Fibroblast of the aortic adventitia (primary cell): ENCODE measurements at places on chromosomes 3 and 15. TPM values are rescaled to one million over a fixed set of nuclear protein-coding genes. Genes with fewer than 3 reads are reported as not detected.

GRCh38 chr3:123406598-123406997 lies 42.3 kb downstream of the ADCY5 start:
- no peak for DNase-seq

- peak; percentile 100 for DNase-seq
Measured at GRCh38 chr3:134464064-134464688, 21.6 kb downstream of the ANAPC13 start.

- no peak for DNase-seq
Measured at GRCh38 chr15:73748730-73749129, 4.4 kb downstream of the INSYN1 start.

DNA sequence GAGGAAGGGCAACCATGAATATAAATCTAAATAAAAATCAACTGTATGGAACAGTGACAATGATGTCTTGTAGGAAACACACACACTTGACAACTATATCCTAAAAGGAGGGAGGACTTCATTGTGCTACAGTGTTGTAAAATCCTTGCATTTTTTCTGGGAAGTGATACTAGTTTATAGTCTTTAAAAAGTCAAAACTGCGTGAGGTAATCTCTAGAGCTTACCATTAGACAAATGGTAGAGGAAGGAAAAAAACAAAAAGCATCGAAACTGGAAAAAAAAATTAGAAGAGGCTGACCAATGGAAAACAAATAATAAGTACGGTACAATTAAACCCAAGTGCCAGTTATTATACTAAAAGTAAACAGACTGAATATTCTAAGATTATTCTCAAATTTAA lies 38.7 kb downstream of the CHSY1 start:
- DNase-seq: no peak

DNA sequence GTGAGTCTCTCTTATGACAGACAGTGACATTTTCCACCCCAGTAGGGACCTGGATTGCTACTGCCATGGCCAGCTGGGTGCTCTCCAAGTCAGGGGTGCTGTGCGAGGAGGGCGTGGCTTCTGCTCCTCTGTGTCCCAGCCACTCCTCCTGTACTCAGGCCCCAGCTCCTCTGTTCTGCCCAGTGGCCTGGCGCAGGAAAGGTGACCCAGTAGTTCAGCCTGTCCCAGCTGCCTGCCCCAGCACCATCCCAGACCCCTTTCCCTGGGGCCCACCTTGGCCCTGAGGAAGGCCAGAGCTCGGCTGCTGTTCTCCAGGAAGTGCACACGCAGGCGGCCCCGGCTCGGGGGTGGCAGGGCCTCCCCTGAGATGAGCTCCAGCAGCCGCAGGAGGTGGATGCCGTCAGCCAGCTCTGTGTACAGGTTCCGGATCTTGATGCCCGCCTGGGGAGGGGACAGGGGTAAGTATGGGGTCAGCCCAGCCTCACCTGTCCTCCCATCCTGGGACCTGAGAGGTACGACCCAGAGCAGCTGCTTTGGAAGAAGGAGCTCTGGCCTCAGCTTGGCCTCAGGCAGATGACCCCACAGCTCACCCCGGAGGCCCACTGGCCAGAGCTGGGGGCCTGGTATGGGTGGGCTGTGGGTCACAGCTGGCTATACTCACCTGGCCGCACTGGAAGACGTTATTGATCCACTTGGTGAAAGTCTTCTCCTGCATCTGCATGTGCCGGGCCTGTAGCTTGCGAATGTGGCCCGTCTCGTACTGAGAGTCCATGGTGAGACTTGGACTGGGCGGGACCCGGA lies 1.0 kb downstream of the SPTBN5 start:
- DNase-seq: no peak

GRCh38 chr15:101136381-101137268 lies 115.2 kb downstream of the CHSY1 start:
- no peak for DNase-seq

DNA sequence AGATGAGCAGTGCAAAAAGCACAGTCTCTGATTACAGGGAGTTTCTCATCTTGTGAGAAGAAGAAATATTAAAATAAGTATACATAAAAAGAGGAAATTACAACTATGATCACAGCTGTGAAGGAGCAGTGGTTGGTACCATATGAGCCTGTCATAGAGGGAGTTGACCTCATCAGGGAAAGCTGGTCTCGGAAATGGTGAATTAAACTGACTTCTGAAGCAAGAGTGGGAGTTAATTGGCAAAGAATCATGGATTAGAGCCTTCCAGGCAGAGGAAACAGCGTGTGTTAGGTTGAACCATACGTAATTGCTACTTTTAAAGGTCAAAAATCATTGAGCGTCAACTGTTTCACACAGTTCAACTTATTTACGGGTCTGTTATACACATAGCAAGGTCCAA lies 539.1 kb downstream of the EDEM1 start:
- DNase-seq: no peak

- no peak for DNase-seq
Measured at GRCh38 chr3:19046440-19046839, 101.9 kb upstream of the KCNH8 start.

GRCh38 chr3:152289708-152290107 lies 21.0 kb downstream of the MBNL1 start:
- DNase-seq: no peak

DNA sequence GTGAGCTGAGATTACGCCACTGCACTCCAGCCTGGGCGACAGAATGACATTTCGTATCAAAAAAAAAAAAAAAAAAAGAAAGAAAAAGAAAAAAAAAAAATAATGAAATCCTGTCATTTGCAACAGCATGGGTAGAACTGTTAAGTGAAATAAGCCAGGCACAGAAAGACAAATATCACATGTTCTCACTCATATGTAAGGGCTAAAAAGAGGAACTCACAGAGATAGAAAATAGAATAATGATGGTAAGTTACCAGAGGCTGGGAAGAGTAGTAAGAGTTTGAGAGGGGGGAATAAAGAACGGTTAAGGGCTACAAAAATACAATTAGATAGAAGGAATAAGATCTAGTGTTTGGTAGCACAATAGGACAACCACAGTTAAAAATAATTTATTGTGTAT lies 19.7 kb downstream of the DENND6A start:
- no peak for DNase-seq

DNA sequence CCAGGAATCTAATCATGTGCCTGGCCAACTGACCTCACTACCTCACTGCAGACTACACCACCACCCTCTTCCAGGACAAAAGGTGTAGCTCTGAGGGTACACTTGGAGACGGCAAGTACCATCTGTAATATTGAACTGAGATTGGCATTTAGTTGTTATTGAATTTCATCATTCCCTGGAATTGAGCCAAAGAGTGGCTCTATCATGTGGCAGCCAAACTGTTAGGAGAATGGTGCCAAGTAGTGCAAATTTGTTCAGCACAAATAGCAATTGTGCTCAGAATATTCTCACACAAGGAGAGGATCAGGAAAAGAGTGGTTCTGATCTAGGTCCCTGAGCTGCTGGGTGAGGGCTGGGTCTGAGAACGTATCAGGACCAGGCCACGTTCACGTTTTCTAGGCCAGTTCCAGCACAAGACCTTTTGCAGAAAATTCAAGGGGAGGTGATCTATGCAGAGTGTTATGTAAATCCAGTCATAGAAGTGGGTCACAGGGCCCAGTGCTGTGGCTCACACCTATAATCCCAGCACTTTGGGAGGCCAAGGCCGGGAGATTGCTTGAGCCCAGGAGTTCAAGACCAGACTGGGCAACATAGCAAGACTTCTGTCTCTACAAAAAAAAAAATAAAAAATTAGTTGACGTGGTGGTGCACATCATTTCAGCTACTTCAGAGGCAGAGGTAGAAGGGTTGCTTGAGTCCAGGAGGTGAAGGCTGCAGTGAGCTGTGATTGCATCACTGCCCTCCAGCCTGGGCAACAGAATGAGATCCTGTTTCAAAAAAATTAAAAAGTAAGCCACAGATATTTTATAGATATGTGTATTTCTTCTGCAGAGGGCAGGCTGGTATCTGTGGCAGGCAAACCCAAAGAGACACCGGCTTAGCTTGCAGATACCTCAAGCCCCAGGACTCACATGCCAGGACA lies 31.9 kb upstream of the CFAP161 start:
- DNase-seq: no peak

DNA sequence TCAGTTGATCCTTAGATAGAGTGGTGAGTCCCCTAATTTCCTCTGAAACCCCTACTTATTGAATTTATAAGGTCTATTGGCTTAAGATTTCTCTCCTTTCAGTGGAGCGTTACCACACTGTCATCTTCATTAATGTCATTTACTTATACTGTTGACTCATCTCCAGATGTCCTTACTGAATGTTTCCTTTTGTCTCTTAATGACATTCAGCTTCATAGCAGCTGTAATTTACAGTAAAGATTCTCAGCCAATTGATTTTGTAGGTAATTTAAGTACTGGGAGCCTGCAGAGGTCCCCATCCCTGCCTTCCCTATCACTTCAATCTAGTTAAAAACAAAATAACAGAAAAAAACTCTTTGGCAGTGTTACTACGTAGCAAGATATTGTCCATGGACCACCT lies 18.8 kb downstream of the STX19 start:
- DNase-seq: no peak

DNA sequence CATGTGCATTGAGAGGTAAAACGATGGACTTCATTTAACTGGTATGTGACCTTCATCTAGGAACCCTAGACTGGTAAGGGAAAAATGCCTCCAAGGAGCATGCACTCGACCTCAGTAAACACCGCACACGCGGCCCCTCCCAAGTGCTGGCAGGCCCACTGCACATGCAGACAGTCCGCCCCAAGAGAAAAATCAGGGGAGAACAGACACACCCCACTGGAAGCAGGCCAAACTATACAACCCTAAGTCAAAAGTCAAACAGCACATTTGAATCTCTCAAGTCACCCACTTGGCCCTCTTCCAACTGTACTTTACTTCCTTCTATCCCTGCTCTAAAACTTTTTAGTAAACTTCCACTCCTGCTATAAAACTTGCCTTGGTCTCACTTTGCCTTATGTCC lies 250.1 kb upstream of the HES1 start:
- no peak for DNase-seq

DNA sequence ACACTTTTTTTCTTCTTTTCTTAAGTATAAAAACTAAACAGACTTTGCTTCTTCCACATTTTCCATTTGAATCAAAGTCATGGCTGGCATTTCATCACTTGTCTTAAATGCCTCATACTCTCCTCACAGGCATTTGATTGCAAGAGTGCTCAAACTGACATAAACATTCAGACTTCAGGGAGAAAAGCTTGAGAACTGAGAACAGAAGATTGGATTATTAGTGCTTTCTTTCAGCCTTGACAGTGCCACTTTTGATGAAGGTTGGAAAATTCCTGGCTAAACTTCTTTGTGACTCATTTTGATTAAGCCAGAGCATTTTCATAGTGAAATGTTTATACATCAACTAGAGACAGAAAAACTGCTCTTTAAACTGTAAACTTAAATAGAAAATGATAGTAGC lies 544.4 kb downstream of the DIPK2A start:
- no peak for DNase-seq

- DNase-seq: no peak
Measured at GRCh38 chr15:51947124-51947523, 24.5 kb downstream of the LEO1 start.

GRCh38 chr3:117146571-117146970 lies 437.0 kb downstream of the TUSC7 start:
- no peak for DNase-seq

DNA sequence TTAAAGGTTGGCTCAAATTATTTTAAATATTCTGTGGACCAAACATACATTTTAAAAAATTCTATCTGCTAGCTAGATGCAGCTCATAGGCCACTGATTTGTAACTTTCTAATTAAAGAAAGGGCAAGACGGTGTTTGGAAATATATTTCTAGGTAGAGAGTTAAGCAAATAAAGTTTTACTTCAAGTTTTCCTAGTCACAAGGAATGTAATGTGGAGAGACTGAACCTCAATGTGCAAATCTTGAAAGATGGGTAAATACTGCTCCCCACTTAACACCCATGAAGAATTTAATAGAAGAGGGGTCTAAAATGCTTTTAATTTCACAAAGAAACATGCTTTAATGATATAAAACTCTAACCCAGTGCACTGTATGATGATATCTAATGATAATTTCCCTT lies 175.2 kb downstream of the TIGIT start:
- DNase-seq: no peak

GRCh38 chr15:68719672-68720071 lies 101.0 kb downstream of the ANP32A start:
- no peak for DNase-seq

The MUSTN1 gene
- total RNA-seq: not detected in 2 replicates

The CNTN4 gene
- total RNA-seq: 0.09 TPM in 1 of 2 replicates, not detected in the other

The TGM4 gene
- total RNA-seq: not detected in 2 replicates

The ASB14 gene
- under 0.01 TPM in 1 of 2 replicates, not detected in the other for total RNA-seq

The GPR27 gene
- 0.25 TPM in 1 of 2 replicates, not detected in the other for total RNA-seq

The FGD5 gene
- total RNA-seq: 0.18 and 3.9 TPM in 2 replicates

The PSTPIP1 gene
- 0.18 TPM in 1 of 2 replicates, not detected in the other for total RNA-seq

The POLG gene
- total RNA-seq: 40.3 and 69.7 TPM in 2 replicates
